Aorta (tissue), 5 donors: ENCODE measurements at places on chromosomes 2 and 18. TPM values are rescaled to one million over a fixed set of nuclear protein-coding genes. Genes with fewer than 3 reads are reported as not detected.
A peak's percentile ranks its signal among the peaks of the same experiment; 100 is the strongest.

- DNase-seq, result peak; percentile 76
Measured at GRCh38 chr2:233058717-233059546, 1.2 kb upstream of the INPP5D start.

DNA sequence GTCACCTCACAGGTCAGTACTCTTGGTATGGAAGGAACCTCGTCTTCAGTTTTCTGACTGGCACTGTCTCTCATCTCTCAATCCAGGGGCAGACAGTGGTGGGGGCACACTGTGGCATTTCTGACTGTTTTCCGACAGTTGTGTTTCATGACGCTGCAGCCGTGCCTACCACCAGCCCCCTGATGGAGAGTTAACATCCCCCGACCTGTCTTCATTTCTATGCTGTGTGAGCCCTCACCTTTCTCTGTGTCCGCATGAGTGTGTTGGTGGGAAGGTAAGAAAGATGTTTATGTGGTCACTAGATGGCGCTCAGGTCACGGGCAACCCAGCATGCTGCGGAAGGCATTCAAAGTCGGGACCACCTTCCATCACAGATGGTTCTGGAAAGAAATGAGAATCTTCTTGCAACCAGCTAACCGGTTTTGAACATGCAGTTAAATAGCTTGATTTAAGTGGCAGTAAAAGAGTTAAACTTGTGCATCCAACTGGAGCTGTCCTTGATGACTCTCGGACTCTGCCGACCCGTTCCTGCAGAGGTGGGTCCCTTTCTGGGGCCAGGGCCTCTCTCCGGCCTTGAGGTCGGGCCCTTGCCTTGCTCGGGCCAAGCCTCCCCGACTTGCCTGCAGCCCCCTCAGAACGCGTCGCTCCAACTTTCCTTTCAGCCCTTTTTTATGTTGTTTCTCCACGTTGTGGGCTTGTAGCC lies 92.4 kb downstream of the DYSF start:
- peak; percentile 58 for DNase-seq

DNA sequence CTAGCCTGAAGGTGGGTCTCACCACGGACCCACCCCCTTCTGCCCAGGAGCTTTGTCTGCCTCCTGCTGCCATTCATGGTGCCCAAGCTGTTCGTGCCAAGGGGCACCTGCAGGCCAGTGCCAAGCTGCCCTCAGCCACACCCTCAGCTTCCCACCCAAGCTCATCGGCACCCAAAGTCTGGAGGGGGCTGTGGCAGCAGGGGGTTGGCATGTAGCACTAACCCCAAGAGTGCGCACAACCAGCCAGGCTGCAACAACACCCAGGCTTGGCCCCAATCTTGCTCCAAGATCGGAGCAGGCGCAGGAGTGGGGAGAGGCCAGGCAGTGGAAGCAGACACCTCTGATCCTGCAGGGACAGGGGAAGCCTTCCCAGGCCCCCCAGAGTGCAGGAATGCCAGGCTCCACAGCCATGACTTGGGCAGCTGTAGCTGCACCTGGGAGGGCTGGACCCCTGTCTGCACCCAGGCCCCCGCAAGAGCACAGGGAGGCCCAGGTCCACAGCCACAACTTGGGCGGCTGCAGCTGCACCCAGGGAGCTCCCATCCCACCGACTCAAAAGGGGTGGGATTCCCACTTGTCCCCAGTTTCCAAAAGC lies 89.9 kb downstream of the ATAD2B start:
- DNase-seq, result no peak

GRCh38 chr18:8947566-8947965 lies 154.9 kb upstream of the NDUFV2 start:
- DNase-seq, result no peak

GRCh38 chr2:21288739-21289520 lies 165.2 kb downstream of the TDRD15 start:
- no peak for DNase-seq

DNA sequence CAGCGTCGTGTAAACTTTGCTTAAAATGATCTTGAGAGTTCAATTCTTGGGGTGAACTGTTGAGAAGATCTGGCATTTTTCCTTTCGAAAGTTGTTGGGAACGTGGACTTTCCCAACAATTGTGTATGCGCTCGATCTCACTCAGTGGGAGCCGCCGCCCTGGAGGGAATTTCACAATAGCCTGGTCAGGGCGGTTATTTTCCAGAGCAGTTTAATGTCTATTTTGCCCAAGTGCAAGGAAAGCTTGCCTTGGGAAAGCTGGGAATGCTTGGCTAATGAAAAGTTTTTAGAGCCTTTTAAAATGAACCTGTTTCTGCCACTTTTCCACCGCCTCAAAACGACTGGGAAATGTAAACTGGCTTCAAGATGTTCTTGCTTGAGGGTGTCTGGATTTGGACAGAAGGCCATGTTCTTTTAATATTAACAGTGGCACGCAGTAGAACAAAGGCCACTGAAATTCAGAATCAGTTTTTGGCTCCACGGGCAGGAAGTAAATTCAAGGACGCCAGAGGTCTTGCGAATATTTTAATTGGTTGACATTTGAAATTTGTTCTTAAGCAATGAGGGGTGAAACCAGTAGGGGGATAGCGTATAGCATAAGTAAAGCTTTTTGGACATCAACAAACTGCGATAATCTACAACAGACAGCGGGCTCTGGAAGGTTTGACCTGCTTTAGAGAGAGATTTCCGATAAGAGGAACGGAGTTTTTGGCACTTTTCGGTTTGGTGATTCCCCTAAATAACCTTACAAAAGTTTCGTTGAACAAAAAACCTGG lies 1.2 kb downstream of the CFLAR start:
- DNase-seq, result peak; percentile 80

DNA sequence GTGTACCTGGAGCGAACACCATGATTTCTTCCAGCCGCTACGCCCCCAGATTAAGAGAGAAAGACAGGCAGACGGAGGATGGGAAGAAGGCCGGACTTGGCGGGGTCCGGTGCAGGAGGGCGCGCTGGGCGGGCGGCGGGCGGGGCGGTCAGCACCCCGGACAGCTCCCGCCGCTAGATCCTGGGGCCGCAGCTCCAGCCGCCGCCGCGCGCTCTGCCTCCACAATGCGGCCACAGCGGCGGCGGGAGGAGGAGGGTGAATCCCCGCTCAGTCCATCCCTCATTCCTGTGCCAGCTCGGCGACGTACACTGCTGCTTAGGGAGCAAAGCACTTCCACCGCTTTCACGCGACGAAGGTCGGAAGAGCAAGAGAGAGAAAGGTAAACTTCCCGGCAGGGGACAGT lies at the start of gene AKAIN1:
Gene AKAIN1 (minus strand): TSS at position 226 of the 403 bp plus-strand sequence. CDS start 204 bp downstream, at position 22.
- DNase-seq, result peak; percentile 47

GRCh38 chr2:9543557-9543956 lies 12.1 kb downstream of the ADAM17 start:
- DNase-seq, result no peak

DNA sequence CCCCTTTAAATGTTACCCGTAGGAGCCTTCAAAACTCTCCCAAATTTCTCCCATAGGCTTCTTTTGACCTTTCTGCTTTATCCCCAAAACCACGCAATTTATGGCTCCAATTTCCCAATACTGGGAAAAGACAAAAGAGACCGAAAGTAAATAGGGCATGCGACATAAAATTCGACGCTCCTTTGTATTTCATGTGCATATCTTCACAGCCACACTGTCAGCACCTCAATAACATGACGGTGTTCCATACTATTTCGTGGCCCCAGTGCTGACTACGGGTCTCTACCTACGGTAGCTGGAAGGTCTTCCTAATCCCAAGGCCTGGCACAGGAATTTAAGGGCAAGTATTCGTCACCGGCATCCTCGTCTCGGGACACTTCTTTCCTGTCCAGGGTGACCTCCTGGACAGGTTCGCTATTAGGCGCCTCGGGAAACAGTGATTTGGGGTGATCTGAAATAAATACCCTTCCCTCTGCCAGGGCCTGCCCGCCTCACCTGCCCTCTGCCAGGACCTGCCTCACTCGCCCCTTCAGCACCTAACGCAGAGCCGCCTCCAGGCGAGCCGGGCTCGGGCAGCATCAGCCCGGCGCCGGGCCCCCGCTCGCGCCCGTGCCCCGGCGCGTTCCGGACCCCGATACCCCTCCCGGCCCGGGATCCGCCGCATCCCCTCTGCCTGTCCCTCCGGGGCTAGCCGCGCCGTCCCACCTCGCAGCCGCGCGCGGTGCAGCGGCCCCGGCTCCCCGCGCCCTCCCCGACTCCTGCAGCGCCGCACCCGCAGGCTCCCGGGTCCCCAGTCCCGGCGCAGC lies 680 bp downstream of the DTNB start:
- DNase-seq, result peak; percentile 70

DNA sequence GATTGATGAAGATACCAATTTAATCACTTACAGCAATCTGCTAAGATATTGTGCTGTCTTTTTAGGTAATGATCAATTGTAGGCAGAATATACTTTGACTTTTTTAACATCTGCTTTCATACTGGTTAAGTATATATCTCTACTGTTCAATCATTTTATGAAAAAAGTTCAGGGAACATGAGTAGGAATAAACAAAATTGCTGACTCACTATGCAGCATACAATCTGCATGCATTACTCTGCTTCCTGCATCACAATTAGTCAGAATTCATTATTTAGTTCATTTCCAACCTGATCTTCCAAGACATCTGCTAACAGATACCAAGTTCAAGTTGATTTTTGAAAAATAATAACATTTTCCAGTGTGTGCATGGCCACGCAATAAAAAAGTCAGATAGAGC lies 1430.4 kb upstream of the LRRTM1 start:
- DNase-seq, result no peak

DNA sequence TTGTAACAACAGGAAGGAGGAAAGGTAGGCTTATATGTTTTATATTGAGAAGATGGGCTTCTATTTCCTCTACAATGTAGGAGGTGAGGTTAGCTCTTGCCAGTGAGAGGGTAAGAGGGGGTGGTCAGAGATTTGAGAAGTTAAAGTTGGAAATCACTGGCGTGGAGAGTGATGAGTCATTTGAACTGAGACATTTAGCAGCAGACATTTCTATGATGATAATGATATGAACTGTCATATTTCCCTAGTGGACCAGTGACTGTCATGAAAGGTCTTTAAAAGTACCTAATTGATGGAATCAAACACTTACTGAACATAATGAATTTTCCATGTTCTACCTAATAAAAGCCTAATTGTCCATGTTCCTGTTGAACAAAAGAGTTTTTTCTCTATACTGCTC lies 126.1 kb downstream of the FAM161A start:
- DNase-seq, result no peak

- DNase-seq, result no peak
Measured at GRCh38 chr2:174224665-174225288, 23.6 kb downstream of the OLA1 start.

NT5DC4 gene
- not detected for total RNA-seq

SNRNP200 gene
- 85.0 TPM for total RNA-seq

SFXN5 gene
- total RNA-seq, result 12.6 TPM

EIF2AK3 gene
- 25.3 TPM for total RNA-seq

DUSP2 gene
- 7.5 TPM for total RNA-seq

TUBA3D gene
- total RNA-seq, result not detected

ASB18 gene
- not detected for total RNA-seq
